ENCODE measurements at places on chromosomes 1 and 21. TPM values are rescaled to one million over a fixed set of nuclear protein-coding genes. Genes with fewer than 3 reads are reported as not detected.

The FAM167B gene
- polyA plus RNA-seq, result 10.0 TPM

The CRYBG2 gene
- polyA plus RNA-seq, result 1.0 TPM

The ERG gene
- polyA plus RNA-seq, result 21.1 TPM

The SIM2 gene
- 19.1 TPM for polyA plus RNA-seq

The GATAD2B gene
- 25.0 TPM for polyA plus RNA-seq

The CACNA1S gene
- 0.37 TPM for polyA plus RNA-seq

The GJA8 gene
- 0.53 TPM for polyA plus RNA-seq

The RAB42 gene
- polyA plus RNA-seq, result 2.5 TPM

DNA sequence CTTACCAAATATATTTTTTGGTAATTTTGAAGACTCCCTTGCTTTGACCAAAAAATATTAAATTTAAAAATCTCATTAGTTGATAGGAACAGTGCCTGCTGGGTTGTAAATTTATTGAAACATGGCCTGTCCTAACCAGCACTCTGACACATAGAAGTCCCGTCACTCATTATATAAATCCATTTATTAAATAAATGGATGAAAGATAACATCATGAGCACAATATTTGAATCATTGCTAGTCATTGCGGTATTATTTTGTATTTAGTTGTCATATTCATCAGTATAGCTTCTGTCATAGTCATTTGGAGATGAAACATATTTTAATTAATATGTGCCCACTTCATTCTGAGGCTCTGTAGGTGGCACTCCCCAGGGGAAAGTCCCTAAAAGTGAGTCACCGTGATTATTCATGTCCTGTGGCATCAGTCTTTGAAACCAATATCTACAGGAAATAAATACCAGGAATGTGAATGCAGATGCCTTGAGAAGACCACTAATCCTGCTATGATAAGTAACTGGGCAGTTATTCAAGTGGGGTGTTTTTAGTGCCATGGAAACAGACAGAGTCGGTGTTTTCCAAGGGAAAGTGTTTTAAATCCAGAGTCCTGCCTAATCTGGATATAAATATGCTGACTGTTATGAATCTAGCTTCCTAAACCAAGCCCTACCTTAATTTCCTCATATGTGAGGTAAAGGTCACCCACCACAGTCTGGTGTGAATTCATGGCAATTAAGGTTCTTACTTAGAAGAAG is 302.0 kb downstream of the DUSP10 start:
- DNase-seq, result no peak

DNA sequence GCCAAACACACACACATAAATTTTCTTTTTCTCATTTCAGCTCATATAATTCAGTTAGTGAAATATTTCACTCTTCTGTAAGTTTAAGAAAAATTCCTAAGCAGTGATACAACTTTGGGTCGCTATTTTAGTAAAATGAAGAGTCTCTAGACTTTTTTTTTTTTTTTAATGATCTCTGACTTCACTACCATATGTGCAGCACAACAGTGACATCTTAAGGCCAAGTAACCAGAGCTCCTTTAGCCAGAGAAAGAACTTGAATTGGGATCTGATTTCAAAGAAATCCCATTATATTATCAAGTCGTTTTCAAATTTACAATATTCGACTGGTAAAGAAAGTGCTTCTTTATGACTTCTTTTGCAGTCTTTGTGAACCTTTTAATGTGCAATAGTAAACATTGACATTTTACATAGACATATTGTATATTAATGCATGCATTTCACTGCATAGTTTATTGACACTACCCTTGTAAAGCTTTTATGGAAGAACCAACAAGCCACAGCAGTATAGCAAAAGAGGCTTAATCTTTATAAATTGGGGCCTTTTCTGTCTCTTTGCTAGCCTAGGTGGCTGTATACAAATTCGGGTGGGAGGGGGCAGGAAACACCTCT is 62.2 kb downstream of the LRRC40 start:
- DNase-seq, result peak; percentile 13

DNA sequence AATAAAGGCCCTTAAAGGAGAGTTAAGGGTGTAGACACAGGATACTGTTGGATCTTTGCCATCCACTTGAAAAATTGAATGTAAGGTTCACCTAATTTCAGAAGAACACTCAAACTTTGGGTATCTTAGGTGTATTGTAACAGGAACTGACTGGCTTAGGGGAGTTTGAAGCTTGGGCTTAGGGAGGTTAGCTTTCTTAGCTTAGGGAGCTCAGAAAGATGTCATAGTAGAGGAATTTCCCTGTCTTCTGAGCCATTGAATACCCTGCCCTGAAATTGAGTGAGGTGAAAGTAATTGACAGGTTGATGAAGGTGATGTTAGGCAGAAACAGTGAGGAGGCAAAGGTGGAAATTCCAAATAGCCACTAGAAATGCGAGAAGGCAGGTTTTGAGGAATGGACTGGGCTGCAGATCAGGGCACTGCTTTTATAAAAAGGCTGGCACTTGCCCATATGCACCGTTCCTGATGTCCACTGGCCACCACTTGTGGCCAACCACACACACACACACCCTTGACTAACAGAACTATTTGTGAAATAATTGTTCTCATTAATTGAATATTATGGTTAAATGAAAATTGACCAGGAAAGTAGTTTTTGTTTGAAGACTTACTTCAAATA is 16.5 kb downstream of the BACH1 start:
- no peak for DNase-seq

- no peak for DNase-seq
Observed at GRCh38 chr1:63950023-63950422, 176.2 kb downstream of the ROR1 start.

- DNase-seq, result no peak
Observed at GRCh38 chr1:119139403-119139802, 1.1 kb downstream of the WARS2 start.

DNA sequence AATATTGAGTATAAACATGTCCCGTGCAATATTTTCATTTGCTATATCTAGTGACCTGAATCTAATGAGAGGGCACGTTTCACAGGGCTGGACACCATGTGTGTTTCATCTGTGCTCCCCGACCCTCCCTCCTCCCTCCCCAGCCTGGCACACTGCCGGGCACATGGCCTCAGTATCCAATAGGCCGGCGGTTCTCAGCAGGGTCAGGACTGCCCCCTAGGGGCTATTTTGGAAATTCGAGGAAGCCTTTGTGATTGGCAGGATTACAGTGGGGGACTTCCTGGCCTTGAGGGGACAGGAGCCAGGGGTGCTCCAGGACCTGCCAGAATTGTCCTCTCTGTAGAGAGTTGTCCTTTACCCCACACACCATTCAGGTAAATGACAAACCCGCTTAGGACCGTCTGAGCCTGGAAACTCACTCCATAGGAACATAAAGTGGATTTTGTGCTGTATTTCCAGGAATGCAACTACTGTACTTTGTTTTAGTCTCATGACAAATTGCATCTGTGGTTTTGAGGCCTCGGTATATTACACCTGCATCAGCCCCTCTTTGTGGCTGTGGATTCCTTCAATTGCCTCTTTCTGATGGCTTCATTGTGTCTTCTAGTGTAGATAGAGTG is 109.5 kb upstream of the SIM2 start:
- no peak for DNase-seq

DNA sequence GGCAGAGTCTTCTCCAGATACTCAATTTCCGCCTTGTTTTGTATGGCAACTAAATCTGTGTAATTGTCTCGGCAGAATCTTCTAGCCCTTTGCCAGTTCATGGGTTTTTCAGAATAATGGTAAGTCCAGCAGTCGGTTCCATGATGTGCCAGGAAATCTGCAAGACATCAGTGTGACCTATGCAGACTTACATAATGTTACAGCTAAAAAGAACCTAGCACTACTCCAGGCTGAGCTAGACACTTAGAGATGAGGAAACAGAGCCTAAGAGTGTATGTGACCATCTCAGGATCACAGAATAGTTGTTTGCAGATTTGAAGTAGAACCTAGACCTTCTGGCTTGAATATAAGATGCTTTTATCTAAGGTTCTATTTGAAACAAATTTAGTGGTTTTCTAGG is 2.8 kb downstream of the SELL start:
- DNase-seq, result no peak

- DNase-seq, result no peak
Observed at GRCh38 chr1:29120947-29121485, 2.7 kb downstream of the TMEM200B start.

DNA sequence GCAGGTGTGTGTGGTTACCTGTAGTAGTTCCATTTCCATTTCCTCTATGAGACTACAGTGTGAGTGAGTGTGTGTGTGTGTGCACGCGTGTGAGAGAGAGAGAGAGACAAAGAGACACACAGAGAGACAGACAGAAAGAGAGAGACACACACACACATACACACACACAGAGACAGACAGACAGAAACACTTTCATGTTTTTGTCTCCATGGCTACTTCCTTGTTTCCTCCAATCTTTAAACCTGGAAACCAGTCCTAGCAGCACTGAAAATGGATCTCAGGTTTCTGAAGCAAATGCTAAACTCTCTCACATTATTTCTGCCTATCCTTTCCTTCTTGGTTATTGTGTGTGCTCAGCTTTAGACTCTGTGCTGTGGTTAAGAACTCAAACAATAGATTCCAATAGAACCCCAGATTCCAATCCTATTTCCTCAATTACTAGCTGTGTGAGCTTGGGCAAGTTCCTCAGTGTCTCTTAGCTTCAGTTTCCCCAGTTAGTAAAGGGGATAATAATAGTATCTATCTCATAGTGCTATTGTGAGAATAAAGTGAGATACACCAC is 22.4 kb upstream of the ABCD3 start:
- DNase-seq, result no peak

GRCh38 chr1:70675737-70676156 is 264.7 kb downstream of the CTH start:
- no peak for DNase-seq

GRCh38 chr1:92085727-92086126 is 5.6 kb downstream of the BTBD8 start:
- no peak for DNase-seq

- DNase-seq, result no peak
Observed at GRCh38 chr1:2154022-2154421, 40.5 kb downstream of the FAAP20 start.

- no peak for DNase-seq
Observed at GRCh38 chr1:153573351-153573750, 7.7 kb upstream of the S100A2 start.

Data from right renal cortex interstitium (tissue), 3 donors.